GM12878 (cell line): ENCODE measurements at places on chromosomes 12 and 14. TPM values are rescaled to one million over a fixed set of nuclear protein-coding genes. Genes with fewer than 3 reads are reported as not detected.

The SERPINA9 gene
- not detected in 2 replicates for total RNA-seq

The PARP11 gene
- 6.8 and 8.7 TPM in 2 replicates for total RNA-seq

The FBLN5 gene
- 0.28 and 0.64 TPM in 2 replicates for total RNA-seq

The DCN gene
- total RNA-seq: 1.5 and 2.1 TPM in 2 replicates

The RARG gene
- total RNA-seq: 7.3 and 8.7 TPM in 2 replicates

The MAP3K9 gene
- total RNA-seq: 7.5 and 7.9 TPM in 2 replicates

The LACRT gene
- total RNA-seq: not detected in 2 replicates

The PDE3A gene
- total RNA-seq: 2.1 and 2.2 TPM in 2 replicates

The TSPAN19 gene
- not detected in 2 replicates for total RNA-seq

The SMIM41 gene
- 0.19 TPM in 1 of 2 replicates, not detected in the other for total RNA-seq

The OSGEP gene
- total RNA-seq: 46.8 and 47.8 TPM in 2 replicates

The GALNT6 gene
- 31.5 and 40.4 TPM in 2 replicates for total RNA-seq

The CERS5 gene
- 29.8 and 33.8 TPM in 2 replicates for total RNA-seq

The HOXC13 gene
- not detected in 2 replicates for total RNA-seq

DNA sequence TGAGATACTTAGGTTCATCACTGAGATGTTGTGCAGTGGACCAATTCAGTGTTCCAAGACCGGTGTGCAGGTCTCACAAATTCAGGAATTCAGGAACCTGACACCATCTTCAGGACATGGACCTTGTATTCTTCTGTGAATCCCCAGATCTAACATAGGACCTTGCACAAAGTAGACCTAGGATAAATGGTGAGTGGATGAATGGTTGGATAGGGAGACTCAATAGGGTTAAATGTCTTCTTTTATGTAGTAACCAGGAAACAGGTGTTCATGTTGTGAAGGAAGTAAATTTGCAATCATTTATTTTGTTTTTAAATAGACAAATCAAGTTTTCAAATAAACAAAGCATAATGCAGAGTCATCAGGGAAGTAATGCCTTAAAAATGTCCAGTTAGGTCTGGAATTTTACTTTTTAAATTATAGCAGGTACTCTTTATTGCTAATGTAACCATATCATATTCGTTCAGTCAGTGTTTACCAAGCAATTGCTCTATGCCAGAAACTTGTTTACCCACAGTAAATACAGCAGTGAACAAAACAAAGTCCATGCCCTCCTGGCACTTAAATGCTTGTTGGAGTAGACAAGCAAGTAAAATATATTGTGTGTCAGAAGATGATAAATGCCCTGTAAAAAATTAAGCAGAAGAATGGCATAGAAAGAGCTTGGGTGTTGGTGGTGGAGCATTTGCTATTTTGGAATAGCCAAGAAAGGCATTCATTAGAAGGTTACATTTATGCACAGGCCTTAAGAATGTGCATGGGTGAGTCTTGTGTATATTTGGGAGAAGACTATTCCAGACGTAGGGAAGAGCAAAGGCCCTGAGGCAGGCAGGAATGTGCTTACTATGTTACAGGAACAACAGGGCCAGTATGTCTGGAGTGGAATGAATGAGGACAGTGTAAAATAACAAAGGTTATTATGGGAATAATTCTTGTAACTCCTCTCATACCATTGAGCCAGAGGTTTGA lies 26.3 kb downstream of the RXYLT1 start:
- no peak for DNase-seq
- no peaks in the 10 kb centered on the region for H3K27me3 ChIP-seq
- no peak overlapping the region for H3K27ac ChIP-seq
- H3K4me1 ChIP-seq: no peaks in the 10 kb centered on the region
- H3K4me3 ChIP-seq: no peak overlapping the region
- H3K36me3 ChIP-seq: peaks cover 9% of the 10 kb centered on the region

DNA sequence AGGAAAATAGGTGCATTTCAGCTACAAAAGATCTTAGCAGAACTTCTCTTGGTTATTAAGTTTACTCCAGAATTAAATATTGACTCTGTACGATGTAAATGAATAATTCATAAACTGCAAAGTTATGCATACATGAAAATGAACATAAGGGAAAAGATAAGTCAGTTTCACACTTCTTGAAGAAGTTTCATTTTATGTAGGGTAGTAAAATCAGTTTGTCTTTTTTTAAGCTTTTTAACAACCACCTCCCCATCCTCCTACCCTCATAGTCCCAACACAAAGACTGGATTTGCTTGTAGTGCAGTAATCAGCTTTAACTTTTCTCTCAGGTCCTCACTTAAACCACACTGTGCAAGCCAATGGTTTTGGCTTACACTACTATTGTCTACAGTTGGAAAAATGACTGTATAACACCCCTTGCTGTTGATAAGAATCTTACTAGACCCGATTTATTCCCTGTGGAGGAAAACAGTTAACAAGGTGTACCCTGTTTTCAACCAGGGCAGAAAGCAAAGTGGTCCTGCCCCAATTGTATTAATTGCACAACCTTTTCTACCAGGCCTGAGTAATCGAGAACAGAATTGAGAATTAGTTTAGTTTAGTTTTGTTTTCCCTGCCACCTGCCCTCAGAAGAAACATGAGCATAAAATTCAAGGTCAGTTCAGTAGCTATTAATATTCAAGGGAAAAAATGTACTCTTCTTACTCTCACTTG lies 44.1 kb downstream of the NIN start:
- H3K4me1 ChIP-seq: peaks cover 70% of the 10 kb centered on the region
- no peak for DNase-seq
- peak overlapping the region; percentile 97 for H3K27ac ChIP-seq
- H3K4me3 ChIP-seq: peak overlapping the region; percentile 54; the same call in 1 of the 2 replicates

DNA sequence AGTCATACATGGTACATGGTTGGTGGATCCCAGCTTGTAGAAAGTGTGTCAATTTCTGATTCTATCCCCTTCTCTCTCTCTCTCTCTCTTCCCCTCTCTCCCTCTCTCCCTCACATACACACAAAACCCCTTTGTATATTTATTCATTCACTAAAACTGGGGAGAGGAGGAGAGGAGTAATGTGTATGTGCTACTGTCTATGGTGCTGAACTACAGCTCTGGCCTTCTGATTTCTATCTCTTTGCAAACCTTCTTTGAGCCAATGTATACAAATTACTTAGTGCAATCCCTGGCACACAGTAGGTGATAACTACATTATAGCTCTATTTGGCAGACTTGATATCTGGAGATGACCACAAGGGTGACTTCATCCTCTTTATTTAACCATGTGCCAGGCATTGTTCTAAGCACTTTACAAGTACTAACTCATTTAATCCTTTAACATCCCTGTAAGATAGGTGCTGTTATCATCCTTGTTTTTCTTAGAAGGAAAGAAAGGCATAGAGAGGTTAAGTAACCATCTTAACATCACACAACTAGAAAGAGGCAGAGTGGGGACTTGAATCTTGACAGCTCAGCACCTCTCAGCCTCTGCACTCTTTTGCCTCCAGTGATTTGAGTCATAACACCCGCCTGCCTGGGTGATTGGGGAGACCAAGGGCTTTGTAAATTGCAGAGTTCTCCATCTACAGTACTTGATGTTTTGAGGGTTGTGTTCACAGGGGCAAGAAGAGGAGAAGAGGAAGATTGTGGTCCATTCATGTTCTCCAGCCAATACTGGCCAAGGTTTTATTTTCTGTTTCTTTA lies 21.3 kb downstream of the RPH3A start:
- H3K4me3 ChIP-seq: no peak overlapping the region
- no peaks in the 10 kb centered on the region for H3K4me1 ChIP-seq
- DNase-seq: no peak
- H3K27me3 ChIP-seq: no peaks in the 10 kb centered on the region

- H3K27me3 ChIP-seq: no peaks in the 10 kb centered on the region; the same call in 1 of the 2 replicates
- no peak overlapping the region for H3K27ac ChIP-seq
- no peak for DNase-seq
- no peak overlapping the region for H3K4me3 ChIP-seq
- H3K4me1 ChIP-seq: no peaks in the 10 kb centered on the region
Observed at GRCh38 chr12:120242275-120242799, 23.2 kb downstream of the PXN start.

DNA sequence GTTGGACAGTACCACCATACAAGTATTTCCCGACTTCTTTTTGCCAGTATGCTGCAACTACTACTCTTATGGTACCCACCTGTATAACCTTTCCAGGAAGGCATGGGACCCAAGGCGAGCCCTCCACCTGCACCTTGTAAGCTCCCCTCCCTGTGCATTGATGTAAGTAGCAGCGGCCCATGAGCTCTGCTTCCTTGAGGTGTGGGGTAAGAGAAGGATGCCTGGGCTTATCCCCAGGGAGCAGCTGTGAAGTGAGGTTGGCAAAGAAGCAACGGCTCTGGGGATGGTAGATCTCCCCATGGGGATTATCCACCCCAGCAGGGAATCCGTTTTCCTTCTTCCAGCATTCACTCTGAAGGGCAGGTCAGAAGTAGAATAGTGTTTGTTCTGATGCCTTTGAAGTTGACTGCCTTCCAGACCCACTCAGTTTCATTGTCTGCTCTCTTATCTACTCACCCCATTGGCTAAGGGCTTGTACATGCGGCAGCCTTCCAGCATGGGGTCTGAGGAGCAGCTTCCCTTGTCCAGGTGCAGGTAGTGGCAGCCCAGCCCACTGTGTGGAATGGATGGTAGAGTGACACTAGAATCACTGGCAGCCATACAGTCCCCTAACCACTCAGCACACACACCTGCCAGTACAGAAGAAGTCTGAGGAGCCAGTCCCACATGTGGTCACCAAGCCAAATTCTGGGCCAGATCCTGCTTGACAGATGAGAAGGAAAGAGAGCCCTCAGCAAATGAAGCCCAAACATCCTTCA lies 3.4 kb downstream of the CIROP start:
- DNase-seq: no peak
- H3K4me3 ChIP-seq: no peak overlapping the region
- no peak overlapping the region for H3K27ac ChIP-seq
- peaks cover 8% of the 10 kb centered on the region; the same call in 1 of the 2 replicates for H3K36me3 ChIP-seq

DNA sequence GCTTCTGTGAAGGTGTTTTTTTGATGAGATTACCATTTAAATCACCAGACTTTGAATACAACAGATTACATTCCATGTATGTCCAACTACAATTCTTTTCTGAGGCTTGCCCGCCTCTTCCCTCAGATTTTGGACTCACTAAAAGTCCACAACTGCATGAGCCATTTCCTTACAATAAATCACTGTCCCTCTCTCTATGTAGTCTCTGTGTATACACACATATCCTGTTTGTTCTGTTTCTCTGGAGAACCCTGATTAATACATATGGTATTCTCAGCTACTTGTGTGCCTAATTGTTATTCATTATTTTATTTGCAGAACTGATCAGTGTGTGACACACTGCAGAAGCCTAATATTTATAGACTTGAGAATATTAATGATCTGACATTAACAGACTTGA lies 2.4 kb upstream of the MIPOL1 start:
- H3K4me1 ChIP-seq: no peaks in the 10 kb centered on the region
- no peak overlapping the region for H3K27ac ChIP-seq
- DNase-seq: no peak

- no peak overlapping the region for H3K4me3 ChIP-seq
- no peak for DNase-seq
- no peaks in the 10 kb centered on the region for H3K36me3 ChIP-seq
- H3K27me3 ChIP-seq: no peaks in the 10 kb centered on the region
Observed at GRCh38 chr12:58767496-58767895, 152.8 kb downstream of the LRIG3 start.

GRCh38 chr12:27237790-27238771 lies 6.0 kb upstream of the STK38L start:
- peak overlapping the region; percentile 31 for H3K4me3 ChIP-seq
- peak; percentile 72 for DNase-seq
- no peaks in the 10 kb centered on the region for H3K27me3 ChIP-seq
- H3K4me1 ChIP-seq: peaks cover 32% of the 10 kb centered on the region
- H3K27ac ChIP-seq: peak overlapping the region; percentile 82

DNA sequence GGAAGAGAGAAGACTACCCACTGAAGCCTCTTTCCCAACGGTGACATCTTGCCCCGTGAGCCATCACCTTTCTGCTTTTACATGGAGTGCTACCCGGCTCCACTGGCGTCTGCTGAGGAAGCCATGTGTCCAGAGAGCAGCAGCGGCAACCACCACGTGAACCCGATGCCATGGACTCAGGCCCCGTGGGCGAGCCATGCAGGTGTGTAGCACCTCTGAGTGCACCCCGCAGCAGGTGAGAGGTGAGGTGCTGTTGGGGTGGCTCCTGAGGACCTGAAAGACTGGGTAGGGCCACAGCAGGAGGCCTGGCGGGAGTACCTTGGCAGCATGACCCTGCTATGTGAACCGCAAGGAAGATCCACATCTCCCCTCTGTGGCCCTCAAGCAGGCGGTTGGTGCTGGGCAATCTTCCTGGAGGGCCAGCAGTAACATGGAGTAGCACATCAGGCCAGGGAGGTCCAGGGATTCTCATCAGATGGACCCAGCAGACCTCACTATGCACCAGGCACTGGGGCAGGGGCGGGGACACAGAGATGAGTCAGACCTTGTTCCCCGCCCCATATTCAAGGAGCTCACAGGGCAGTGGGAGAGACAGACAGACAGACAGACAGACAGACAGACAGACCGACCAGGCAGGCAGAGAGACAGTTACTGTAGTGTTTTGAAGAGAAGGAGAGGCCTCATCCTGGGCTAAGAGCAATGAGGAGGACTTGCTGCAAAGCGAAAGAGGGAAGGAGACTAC lies 129.6 kb downstream of the PAPOLA start:
- no peaks in the 10 kb centered on the region for H3K4me1 ChIP-seq
- H3K4me3 ChIP-seq: no peak overlapping the region
- DNase-seq: no peak
- no peaks in the 10 kb centered on the region for H3K36me3 ChIP-seq
- 0 out of 2 replicates have a peak, but pooled peaks cover 4% of the 10 kb centered on the region for H3K27me3 ChIP-seq
- H3K27ac ChIP-seq: no peak overlapping the region

DNA sequence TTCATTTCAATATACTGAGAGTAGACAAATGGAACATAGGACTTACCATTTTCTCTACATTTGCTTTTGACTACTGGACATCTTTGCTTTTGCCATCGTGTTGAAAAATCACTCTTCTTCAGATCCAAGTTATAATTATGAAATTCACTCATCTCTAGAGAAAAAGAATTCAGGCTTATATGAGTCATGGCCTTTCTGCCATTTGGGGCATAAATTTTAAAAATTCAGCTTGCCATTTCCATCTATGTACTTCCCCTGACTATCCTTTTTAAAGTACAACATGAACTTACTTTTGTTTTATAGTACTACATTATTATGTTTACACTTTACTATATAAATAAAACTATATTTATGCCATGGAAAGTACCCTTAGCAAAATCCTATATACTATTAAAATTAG lies 3.0 kb downstream of the KLRK1 start:
- DNase-seq: no peak
- H3K27ac ChIP-seq: no peak overlapping the region
- H3K27me3 ChIP-seq: no peaks in the 10 kb centered on the region
- H3K36me3 ChIP-seq: no peaks in the 10 kb centered on the region
